ENCODE measurements at places on chromosomes 3 and 15.

GRCh38 chr3:25713341-25713985 is 48.8 kb upstream of the TOP2B start:
- no peak for DNase-seq

DNA sequence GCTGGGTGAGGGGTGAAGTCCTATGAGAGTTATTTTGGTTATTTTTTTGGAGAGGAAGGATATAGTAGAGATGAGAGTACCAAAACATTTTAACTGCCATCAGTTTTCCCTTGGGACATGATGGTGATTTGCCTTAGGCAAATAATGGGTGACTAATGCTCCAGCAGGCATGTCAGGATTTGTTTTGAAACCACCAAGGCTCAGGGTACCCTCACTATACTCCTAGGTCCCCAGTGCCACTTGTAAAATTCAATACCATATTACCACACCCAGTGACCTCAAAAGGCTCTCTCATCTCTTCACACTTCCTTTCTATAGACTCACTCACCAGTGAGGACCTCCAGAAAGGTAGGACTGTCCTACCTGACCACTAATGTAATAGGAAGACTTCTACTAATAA is 83.6 kb downstream of the WDR72 start:
- no peak for DNase-seq

DNA sequence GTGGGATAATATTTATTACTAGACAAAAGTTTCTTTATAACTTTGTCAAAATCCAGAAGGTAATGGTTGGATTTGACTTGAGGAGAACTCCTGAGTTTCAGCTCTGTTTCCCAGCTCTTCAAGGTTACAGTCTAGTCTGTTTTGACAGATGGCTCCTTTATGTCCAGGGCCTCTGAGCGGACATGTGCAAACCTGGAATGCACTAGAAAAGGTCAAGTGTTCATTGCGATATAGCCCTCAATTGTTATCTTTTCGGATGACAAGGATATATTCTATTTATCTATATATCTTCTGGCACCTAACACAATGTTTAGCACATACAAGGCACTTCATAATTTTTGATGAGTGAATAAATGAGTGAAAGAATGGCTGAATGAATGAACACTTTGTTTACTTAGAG is 513.2 kb upstream of the GOLIM4 start:
- peak; percentile 40 for DNase-seq

GRCh38 chr3:39272191-39272590 is 7.6 kb downstream of the CX3CR1 start:
- no peak for DNase-seq
